ENCODE measurements at places on chromosomes 7 and 10. TPM values are rescaled to one million over a fixed set of nuclear protein-coding genes. Genes with fewer than 3 reads are reported as not detected.

DNA sequence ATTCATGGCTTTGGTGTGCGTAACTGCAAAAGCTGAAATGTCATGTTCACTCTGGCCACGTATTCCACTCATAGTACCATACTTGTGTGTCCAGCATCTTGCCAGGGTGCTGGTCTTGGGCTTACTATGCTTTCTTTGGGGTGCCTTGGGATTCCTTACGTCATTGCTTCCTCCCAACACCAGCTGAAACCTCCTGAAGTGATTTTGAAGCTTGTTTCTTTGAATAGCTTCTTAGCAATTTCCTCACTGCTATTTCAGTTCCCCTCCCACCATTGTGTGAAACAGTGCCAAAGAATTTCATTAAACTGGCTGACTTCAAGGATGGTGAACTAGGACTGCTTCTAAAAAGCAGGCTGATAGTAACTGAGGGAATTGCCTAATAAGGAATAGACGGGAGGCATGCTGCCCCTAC, 36.9 kb downstream of the ENTPD1 start:
- no peak for DNase-seq

DNA sequence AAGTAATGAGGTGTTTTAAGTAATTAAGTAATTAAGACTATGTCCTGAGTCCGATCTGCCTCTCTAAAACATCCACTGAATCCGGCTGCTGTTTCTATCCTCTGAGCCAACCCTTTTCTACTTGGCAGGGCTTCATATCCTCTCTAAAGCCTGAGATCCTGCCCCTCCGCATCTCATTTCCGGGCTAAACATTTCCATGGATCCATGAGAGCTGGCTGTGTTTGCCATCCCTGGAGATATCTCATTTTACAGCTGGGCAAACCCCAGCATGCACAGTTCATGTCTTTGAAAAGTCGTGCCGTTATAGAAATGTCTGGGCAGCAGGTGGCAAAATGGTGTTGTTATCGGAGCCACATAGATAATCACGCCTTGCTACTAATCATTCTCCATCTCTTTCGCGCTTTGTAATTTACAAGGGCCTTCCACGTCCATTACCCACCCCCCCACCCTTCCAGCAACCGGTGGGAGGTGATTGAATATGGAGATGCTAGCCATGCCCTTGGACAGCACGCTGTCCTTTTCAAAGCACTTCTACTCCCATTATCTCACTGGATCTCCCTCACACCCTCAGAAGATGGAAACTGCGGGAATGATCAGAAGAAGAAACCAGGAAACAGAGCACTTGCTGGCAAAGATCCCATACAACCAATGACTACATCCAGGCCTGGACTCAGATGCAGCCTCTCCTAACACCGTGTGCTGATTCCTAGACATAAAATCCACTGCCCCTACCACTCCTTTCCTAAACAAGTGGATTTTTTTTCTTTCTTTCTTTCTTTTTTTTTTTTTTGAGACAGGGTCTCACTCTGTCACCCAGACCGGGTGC, 1189.2 kb downstream of the TYW1 start:
- no peak for DNase-seq

DNA sequence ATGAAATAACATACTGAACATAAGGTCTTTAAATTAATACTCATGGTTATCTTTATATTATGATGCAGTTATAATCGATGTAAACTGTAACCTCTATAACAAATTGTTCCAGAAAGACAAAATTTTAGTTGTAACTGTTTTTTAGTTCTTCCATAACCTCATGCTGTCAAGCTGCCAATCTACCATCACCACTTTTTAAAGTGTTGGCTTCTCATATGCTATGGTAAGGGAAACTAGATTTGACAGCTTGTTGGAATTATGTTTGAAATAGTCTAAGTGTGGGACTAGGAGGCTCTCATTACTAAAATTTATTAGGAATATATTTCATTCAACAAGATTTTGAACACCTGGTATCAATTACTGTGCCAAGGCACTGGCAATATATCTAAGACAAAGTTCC, 105.4 kb downstream of the NRBF2 start:
- DNase-seq: no peak

GRCh38 chr10:62794306-62794705, 10.2 kb upstream of the ADO start:
- no peak for DNase-seq

- DNase-seq: no peak
Observed at GRCh38 chr7:155256081-155256760, 41.5 kb upstream of the INSIG1 start.

DNA sequence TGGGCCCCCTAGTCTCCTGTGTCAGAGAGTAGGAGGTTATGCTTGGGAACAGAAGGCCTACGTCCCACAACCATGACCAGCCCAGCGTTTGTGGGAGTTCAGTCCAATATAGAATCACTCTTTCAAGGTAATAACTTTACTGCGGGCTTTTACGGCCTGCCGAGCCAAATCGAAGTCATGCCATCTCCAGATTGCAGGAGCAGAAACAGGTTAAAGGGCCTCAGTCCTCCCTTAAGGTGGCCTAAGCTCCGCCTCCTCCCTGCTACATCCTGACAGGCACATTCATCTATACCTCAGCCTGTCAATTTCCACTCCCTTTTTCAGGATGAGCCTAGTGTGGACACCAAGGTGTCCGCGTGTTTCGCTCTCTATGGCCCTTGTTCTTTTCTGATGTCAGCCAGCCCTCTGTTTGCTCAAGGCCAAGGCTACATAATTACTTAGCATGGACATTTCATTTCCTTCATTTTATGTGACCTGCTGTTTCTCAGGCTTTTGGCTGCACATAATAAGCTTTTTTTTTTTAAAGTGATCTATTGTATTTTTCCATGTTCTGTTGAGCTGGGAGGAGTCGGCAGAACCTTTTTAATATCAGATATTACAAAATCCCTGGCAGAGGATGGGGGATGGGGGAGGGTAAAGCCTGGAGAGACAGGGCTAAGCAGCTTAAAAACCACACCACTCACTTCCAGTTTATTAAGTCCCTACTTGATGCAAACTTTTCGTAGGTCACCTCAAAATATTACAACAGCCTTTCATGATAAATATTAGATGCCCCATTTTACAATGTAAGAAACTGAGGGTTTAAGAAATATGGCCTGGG, 84.6 kb downstream of the CACNB2 start:
- no peak for DNase-seq

DNA sequence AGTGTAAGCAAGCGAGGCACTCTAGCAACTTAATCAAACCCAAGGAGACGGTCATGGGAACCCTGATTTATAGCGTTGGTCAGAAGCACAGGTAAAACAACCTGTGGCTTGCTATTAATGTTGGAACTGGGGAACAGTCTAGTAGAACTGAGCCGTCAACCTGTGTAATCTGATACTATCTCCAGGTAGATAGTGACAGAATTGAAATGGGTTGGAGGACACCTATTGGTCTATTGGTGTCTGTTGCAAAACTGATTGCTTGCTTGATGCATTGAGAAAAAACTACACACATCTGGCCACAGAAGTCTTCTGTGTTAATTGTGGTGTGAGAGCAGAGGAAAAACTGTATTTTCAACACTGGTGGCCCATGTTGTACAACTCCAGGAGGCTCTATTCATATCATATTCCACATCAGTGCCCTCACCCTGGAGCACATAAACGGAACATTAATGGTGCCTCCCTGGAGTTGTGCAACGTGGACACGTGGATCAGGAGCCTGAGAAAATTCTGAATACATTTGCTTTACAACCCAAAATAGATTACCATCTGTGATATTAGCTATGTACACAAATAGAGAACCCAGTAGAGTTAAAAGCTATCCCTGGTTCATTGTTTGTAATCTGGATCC, 112.2 kb downstream of the MYO3A start:
- no peak for DNase-seq

- DNase-seq: no peak
Observed at GRCh38 chr7:48111596-48111995, 22.5 kb downstream of the UPP1 start.

DNA sequence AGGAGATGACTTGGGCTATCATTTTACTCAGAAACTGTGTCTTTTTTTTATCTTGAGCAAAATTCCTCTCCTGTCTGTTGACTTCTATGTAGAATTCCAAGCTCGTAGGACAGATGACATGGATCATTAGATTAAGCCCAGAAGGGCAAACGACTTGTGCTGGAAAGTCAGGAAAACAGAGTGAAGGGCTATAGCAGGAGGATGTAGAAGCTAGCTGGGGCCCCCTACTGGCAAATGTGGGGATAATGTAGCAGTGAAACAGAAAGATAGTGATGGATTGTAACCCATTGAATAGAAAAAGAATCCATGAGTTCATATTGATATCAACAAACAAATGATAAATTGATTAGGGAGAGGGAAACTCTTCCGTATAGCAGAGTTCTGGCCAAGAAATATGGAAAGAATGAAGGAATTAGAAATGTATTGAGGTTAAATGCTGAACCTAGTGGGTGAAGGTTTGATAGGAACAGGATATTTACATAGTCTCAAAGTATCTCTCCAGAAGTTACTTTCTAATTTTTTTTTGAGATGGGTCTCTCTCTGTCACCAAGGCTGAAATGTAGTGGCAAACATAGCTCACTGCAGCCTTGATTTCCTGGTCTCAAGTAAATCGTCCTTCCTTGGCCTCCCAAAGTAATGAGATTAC, 103.6 kb downstream of the LYZL1 start:
- no peak for DNase-seq

- no peak for DNase-seq
Observed at GRCh38 chr7:84218681-84219080, 24.1 kb upstream of the SEMA3A start.

DNA sequence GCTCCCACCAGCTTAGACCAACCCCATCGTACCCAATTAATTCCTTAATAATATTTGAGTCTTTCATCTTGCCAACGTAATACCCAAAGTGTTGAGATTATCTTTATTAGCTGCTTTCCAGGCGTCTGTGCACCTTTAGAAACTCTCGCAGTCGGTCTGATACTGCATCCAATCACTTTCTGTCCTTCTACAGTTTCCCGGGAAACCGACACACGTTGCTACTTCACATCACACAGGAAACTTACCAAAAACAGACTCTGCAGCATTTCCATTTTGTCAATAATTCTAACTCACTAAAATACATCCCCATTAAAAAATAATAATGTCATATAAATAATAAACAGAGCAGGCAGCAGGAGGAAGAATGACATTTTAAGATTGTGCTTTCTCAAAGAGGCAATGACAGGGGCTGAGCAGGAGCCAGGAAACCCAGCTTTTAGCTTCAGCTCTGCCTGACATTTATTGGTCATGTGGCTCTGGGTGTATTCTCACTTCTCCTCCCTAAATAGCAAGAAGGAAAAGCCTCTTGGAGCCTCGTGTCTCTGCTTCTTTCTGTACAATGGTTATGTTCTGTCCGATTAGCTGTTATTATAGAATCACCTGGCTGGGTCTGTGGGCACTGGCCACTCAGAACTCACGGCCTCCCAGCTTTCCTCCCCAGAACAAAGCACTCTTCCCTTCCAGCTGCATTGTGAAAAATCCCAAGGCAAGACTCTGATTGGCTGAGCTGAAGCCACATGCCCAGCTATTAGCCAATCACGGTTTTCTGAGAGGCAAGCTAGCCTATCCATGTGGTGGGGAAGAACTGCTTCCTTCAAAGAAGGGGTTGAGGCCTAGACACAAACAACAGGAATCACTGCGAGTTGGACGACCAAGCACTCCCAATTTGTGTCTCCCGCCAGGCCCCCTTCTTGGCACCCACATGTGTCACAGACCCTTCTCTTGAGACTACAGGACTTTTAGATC, 424.7 kb upstream of the FOXK1 start:
- no peak for DNase-seq

DNA sequence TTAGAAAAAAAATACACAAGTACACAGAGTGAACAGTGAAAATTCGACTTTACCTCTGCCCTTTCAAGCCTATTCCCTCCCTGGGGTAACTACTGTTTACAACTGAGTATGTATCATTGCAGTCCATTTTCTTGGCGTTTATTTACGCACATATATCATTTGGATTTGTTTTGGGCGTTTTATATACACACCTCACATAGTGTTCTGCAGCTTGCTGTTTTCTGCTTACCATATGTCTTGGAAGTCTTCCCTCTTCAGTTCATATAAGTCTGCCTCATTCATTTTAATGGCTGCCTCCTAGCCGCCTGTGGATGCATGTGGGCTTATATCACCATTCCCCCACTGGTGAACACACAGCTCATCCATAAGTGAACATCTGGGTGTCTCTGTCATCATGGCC, 41.6 kb upstream of the COL13A1 start:
- DNase-seq: no peak

DNA sequence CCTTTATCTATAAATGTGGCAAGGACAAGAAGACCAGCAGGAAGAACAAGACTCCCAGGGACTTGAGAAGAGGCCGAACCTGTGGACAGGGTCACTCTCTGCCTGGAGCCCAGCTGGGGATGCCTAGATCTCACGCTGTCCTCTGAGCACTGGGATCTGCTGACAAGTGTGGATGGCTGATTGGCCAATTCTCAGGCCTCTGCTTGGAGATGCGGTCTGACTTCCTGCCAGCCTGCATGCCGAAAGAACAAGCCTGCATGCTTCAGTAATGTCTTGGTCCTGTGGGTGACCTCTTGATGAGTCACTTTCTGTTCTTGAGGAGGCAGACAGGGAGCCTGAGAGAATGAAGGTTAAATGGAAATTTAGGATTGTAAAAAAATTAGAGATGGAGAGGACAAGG, 84.7 kb downstream of the TMEM178B start:
- DNase-seq: no peak

DNA sequence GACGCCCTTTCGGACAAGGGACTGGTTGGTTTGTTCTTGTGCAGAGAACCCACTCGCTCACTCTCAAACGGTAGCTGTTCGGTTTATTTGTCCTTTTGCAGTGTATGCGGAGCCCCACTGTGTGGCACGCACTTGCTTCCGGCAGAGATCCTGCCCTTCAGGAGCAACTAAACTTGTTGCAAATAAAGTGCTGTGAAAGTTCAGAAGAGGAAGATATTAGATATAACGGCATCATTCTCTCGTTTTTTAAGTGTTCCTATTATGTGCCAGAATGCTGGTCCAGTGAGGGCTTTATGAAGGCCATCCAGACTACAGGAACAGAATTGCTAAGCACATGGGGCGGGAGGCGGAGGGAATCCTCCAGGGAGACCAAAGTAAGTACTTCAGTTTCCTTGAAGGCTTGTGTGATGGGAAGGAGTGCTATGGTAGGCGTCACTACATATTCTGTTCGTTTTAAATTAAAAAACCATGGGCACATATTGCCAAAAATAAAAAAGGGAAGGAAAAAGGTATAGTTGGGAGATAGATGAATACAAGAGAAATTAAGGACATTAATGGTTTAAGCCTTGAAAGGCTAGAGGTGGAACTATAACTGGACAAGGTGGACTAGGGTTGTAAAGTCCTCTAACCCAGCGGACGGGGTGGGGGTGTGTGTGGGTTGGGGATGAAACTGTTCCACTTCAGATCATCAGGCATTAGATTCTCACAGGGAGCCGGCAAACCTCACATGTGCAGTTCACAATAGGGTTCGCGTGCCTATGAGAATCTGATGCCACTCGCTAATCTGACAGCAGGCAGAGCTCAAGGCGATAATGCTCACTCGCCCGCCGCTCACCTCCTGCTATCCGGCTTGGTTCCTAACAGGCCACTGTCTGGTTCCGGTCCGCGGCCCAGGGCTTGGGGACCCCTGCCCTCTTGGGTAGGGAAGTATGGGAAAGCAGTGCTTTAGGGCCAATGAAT, 704 bp upstream of the ERLIN1 start:
- DNase-seq: no peak

The MYPN gene
- 3.1 TPM for total RNA-seq

The HSPA12A gene
- 24.4 TPM for total RNA-seq

The CYP3A4 gene
- not detected for total RNA-seq

The CPXM2 gene
- 12.3 TPM for total RNA-seq

The NUTM2E gene
- total RNA-seq: not detected

The HEPACAM2 gene
- 0.42 TPM for total RNA-seq

The FAM241B gene
- not detected for total RNA-seq
